ENCODE measurements at places on chromosomes 1 and 21.

GRCh38 chr1:31153423-31153822, 86.3 kb downstream of the NKAIN1 start:
- DNase-seq = no peak

- no peak for DNase-seq
Observed at GRCh38 chr1:21641537-21641936, 27.6 kb downstream of the RAP1GAP start.

GRCh38 chr1:113136476-113136875, 63.5 kb downstream of the LRIG2 start:
- no peak for DNase-seq

DNA sequence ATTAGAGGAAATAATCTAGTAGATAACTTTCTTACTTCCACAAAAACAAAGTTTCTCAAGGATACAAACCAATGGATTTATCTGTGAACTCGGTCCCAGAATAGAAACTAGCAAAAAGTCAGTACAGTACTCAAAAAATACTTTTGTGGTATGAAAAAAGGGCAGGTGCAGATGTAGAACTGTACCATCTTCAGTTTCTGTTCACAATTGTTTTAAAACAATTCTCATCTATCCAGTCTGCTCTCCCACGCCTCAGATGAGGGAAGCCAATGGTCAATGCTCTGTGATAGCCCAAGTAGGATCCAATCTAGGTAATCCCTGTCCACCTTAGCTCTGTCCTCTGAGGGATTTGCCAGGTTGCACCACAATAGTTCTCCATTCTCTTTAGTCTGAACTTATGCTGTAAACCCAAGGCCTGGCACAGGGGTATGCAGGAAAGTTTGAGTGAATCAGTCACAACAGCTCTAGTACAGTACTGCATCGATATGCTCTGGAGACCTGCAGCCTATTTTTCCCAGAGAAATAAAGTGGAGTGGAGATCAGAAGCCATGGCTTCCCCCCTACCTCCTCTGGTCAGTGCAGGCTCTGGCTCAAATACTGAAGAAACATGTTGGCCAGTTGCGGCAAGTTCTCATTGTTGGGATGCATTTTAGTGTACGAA, 1.4 kb downstream of the KTI12 start:
- DNase-seq = no peak

DNA sequence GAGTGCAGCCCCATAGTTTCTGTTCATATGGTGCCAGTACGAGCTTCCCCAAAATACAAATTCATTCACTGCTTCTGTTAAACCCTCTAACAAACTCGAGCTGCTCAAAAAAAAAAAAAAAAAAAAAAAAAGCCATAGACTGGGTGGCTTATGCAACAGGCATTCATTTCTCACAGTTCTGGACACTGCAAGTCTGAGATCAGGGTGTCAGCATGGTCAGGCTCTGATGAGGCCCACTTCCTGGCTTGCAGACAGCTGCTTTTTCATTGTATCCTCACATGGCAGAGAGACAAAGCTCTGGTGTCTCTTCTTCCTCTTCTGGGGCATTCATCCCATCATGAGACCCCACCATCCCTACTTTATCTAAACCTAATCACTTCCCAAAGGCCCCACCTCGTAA, 121.6 kb downstream of the PTBP2 start:
- DNase-seq = no peak

- peak; percentile 26 for DNase-seq
Observed at GRCh38 chr1:204507317-204508105, 8.7 kb upstream of the MDM4 start.

- no peak for DNase-seq
Observed at GRCh38 chr1:191851799-191852595, 306.3 kb upstream of the RGS18 start.

DNA sequence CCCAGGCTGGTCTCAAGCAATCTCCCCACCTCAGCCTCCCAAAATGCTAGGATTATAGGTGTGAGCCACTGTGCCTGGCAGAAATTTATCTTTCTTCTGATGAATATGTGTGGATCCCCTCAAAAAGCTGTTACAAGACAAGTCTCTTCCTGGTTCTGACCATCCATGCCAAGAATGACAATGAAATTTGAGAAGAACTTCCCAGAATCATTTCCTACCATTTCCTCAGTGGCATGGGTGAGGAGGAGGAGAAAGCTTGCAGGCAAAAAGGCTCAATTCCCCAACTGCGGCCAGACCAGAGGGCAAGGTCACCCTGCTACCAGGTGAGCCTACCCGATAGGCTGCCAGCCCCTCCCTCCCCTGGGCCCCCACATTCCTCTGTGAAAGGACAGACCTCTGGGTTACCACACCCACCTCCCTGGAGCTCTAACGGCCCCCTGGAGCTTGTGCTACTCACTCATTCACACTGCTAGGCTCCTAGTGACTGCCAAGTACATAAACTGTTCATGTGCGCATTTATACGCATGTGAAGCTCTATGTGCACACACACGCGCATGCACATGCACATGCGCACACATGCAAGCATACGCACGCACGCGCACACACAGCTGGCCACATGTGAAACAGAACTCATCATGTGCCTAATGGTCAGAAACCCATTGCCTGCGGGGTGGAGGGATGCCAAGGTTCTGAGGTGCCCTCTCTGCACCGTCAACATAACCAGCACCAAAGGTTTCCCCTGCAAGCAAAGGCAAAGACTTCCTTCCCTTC, 17.0 kb downstream of the MRAP start:
- DNase-seq = no peak

GRCh38 chr1:204337036-204337429, 22.7 kb downstream of the PLEKHA6 start:
- DNase-seq = no peak

GRCh38 chr1:153386500-153386901, 4.4 kb downstream of the S100A8 start:
- no peak for DNase-seq

DNA sequence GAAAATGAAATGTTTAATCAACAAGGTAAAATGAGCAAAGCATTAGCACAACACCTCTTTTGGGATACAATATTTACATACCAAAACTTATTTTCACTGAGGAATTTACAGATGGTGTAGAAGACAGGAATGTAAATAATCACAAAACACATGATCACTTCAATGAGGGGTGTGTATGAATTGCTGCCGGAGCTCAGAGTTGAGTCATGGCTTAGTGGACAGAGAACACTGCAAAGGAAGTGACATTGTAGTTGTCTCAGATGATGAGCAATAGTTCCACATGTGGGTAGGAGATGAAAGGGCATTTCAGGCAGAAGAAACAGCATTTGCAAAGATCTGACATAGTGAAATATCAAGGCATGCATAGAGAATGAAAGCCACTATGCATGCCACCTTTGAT, 5.6 kb upstream of the KPRP start:
- DNase-seq = no peak

- no peak for DNase-seq
Observed at GRCh38 chr1:200062143-200062542, 34.6 kb downstream of the NR5A2 start.

DNA sequence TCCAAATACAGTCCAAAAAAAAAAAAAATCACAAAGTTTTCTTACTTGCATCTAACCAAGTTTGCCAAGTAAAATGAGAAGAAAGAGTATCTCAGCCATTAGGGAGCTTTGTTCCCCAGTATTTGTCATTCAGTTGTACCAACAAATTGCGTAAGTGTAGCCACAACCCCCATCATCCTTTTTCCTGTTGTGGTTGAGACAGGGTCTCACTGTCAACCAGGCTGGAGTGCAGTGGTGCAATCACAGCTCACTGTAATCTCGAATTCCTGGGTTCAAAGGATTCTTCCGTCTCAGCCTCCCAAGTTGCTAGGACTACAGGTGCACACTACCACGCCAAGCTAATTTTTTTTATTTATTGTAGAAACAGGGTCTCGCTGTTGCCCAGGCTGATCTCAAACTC, 9.5 kb downstream of the STX6 start:
- no peak for DNase-seq

- no peak for DNase-seq
Observed at GRCh38 chr1:30683699-30684098, 39.7 kb downstream of the MATN1 start.

- no peak for DNase-seq
Observed at GRCh38 chr21:25097648-25098047, 509.6 kb downstream of the MRPL39 start.

DNA sequence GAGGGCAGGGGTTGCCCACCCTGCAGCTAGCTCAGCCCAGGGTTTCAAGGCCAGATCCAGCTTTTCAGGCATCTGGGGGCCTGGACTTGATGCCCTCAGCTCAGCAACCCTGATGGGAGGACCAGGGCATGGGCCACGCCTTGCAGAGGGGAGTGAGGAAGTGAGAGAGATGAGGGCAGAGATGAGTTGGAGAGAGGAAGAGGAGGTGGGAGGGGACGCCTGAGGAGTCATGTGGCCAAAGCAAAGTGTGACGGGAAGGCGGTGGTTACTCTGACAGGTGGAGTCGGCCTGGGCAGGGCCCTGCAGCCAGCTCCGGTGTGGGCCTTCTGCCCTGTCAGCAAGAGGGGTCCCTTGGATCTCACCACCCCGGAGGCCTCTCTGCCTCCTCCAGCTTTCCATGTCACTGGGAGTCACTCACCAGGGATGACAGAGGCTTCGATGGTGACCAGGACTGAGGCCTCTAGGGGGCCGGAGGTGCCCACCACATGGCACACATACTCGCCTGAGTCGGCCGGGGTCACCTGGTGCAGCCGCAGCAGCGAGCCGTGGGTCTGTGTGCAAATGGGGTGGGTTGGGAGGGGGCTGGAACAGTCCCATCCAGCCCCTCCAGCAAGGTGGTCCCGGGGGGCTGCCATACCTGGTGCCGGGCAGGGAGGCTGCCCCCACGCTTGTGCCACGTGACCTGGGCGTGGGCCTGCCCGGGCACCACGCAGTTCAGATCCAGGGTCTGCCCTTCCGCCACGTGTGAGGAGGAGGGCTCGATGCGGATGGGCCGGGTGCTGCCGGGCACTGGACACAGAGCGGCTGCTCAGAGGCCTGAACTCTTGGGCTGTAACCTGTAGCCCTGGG, 40.4 kb downstream of the LDLRAD2 start:
- DNase-seq = no peak

GRCh38 chr21:14888202-14888601, 176.6 kb downstream of the NRIP1 start:
- no peak for DNase-seq

- no peak for DNase-seq
Observed at GRCh38 chr1:33094971-33095604, 14.1 kb downstream of the AZIN2 start.

GRCh38 chr21:14687268-14687625, 141.1 kb upstream of the SAMSN1 start:
- no peak for DNase-seq

- DNase-seq = no peak
Observed at GRCh38 chr1:98330224-98330623, 331.3 kb upstream of the SNX7 start.

- DNase-seq = no peak
Observed at GRCh38 chr21:38995731-38996130, 187.5 kb downstream of the PSMG1 start.

- peak; percentile 38 for DNase-seq
Observed at GRCh38 chr1:117895482-117896114, 33.8 kb downstream of the GDAP2 start.

DNA sequence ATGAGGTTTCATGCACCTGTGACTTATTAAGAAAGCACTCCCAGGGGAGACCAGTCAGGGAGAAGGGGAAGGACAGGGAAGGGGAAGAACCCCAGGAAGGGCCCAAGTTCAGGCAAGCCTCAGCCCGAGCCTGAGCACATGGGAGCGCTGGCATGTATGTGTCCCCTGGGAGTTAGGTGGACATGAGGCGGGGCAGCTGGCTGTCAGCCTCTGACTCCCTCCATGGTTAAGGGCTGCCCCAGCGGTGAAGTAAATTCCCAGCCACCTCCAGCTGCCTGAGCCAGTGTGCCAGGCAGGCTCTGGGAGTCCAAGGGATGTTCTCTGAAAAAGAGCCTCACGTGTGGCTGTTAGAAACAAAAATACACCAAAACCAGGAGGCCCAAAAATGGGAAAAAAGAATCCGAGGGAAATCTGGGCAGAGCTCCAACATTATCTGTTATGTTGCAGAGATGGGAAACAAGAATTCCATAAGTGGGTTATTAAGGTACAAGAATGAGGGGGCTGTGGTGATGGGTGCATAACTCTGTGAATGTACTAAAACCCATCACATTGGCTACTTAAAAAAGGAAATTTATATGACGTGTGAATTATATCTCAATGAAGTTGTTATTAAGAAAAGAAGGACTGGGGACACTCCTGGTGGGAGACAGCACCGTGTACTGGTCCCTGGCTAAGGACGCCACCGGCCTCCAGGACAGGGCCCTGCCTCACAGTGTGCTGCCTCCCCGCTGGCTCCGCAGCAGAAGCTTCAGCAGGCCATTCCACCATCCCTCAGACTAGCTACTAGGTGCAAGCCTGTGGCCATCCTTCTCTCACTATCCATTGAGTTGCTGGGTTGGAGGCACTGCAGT, 18.7 kb downstream of the DMRTB1 start:
- DNase-seq = no peak

DNA sequence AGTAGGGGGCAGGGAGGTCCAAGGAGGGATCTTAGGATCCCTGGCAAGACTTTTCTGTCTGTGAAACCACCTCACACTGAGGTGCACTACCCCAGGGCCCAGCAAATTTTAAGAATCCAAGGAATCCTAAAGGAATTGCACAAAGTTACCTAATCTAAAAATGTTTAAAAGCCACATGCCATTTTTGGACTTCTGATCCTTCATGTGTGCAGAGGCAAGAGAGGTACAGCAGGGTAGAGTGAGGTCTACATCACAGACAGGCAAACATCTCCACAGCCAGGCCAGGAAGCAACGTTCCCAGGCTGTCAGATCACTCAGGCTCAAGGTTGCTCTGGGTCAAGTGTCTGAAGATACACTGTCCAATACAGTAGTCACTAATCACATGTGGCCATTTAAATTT, 324.6 kb upstream of the DUSP10 start:
- DNase-seq = no peak

DNA sequence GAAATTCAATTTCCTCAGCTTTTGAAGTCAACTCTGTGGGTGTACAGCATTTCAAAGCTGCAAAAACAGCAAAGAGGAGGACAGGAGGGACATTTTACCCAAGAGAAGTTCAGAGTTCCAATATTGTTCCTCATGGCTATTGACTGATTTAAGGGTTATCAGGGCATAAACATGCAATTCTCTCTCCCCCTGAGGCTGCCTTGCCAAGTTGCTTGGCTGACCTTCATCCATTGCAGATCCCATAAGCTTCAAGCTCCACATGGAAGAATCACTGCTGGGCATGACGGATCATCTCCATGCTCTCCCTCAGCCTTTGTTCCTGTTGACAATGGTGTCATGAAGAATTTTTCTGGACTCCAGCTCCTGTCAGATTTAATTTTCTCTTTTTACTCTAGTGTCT, 115.2 kb upstream of the SERBP1 start:
- no peak for DNase-seq

- no peak for DNase-seq
Observed at GRCh38 chr1:198024782-198025181, 107.6 kb downstream of the LHX9 start.

GRCh38 chr1:88266051-88266450, 418.0 kb upstream of the PKN2 start:
- no peak for DNase-seq

- DNase-seq = no peak
Observed at GRCh38 chr1:33971018-33971710, 107.3 kb downstream of the HMGB4 start.

- no peak for DNase-seq
Observed at GRCh38 chr1:193787061-193787460, 600.6 kb upstream of the B3GALT2 start.

- DNase-seq = no peak
Observed at GRCh38 chr1:216812966-216813365, 89.7 kb upstream of the ESRRG start.

All from DMS79 (cell line).